ENCODE measurements at places on chromosomes 16 and 17.
A peak's percentile ranks its signal among the peaks of the same experiment; 100 is the strongest.

GRCh38 chr17:16273499-16273898, 56.5 kb downstream of the PIGL start:
- no peak for DNase-seq

- DNase-seq, result peak; percentile 93
These were observed 72.7 kb downstream of the ABCC1 start for GRCh38 chr16:16021988-16022682.

GRCh38 chr16:48507886-48508285, 102.1 kb downstream of the N4BP1 start:
- DNase-seq, result no peak

DNA sequence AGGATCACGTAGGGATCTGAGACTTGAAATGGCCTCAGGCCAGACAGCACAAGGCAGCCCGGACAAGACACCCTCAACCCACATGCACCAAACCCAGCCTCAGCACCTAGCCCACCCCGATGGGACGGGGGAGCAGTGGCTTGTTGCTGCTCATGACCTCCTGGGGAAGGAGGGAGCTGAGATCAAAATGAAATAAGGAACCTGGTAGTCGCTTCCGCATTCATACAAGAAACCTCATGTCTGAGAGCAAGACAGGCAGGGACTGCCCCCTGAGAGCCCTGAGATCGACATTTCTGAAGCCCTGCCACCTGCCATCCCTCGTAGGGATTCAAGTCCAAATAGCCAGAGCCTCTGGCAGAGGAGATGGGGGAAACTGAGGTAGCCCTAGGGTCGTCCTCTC, 5.7 kb upstream of the CEP131 start:
- DNase-seq, result no peak

DNA sequence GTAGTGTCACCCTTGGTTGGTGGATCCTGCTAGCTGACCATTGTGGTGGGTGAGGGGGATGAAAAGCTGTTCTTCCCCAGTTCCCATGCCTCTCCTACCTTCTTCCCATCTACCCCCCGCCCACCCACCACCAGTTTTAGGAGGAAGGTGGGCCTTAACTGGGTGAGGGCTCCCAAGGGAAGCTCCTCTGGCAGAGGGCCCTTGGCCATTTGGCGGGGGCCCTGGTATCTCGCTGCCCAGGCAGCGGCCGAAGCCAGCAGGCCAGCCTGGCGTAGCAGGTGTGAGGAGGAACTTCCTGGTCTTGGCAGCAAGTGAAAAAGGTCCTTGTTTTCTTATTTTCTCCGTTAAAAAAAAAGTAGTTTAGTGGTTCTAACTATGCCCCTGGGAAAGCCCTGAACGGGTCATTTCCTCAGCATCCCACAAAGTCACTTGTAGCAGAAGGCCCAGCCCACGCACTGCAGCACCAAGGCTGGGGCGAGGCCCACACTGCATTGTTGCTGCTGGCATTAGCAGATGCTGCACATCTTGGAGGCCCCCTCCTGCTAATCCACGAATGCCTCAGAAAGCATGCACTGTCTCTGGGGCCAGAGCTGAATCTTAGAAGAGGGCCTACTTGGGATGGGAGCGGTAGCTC, 72.5 kb downstream of the MPRIP start:
- DNase-seq, result no peak

DNA sequence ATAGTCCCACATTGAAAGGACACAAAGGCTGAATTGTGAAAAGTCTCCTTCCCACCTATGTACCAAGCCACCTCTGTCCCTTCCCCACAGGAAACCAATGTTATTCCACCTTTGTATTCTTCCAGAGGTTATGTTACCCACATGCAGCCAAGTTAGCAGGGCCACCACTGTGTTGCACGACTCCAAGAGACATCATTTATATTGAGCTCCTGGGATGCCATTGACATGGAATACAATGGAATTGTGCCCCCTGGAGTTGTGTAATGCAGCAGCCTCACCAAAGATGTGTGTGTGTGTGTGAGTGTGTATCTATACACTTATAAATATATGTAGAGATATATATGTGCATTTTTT, 21.6 kb upstream of the MSI2 start:
- no peak for DNase-seq

GRCh38 chr16:86363836-86364618, 146.3 kb upstream of the FOXF1 start:
- DNase-seq, result no peak

- DNase-seq, result no peak
These were observed 17.4 kb upstream of the C17orf107 start for GRCh38 chr17:4881761-4882555.

- DNase-seq, result no peak
These were observed 83.2 kb downstream of the CDK5R1 start for GRCh38 chr17:32570081-32570396.

DNA sequence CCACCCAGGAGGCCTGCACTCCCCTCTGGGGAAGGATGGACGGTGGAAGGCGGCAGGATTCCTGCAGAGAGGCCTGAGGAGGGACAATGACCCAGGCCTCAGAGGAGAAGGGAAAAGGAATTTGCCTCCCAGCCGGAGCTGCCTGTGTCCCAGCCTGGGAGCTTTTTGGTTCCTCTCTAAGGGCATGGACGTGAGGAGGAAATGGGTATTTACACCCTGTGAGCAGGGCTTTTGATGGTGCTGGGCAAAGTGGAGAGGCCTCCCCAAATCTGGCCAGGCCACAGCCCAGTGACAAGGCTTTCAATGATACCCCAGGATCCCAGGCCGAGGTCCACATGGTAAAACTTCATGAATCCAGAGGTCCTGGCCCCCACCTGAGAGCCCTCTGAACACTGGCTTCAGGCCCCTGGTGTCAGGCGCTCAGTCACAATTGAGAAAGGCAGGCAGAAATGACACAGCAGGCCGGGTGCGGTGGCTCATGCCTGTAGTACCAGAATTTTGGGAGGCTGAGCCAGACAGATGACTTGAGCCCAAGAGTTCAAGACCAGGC, 56.0 kb upstream of the DOC2B start:
- no peak for DNase-seq

DNA sequence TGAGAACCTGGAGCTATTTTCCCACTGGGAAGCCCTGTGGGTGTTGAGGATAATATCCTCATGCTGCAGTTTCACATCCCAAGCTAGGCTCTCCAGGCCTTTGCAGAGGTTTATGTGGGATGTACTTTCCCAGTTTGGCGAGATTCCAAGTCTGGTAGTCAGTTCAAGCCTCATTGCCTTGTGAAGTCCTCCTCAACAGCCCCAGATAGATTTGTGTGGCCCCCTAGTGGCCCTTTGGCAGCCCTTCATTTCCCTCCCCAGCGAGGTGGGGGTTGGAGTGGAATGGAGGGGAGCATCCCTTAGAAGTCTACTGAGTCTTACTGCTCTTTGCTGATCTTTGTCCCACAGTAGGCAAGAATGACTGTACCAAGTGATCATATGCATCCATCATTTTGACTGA, 137.9 kb downstream of the CDH11 start:
- DNase-seq, result peak; percentile 57

GRCh38 chr16:72362973-72363372, 191.0 kb upstream of the PMFBP1 start:
- no peak for DNase-seq

GRCh38 chr17:69141431-69142174, at the start of gene ABCA6:
Gene ABCA6, minus strand, starts transcription at chr17:69141895. Its CDS starts 1,192 bp downstream, at chr17:69140703.
- peak; percentile 25 for DNase-seq

DNA sequence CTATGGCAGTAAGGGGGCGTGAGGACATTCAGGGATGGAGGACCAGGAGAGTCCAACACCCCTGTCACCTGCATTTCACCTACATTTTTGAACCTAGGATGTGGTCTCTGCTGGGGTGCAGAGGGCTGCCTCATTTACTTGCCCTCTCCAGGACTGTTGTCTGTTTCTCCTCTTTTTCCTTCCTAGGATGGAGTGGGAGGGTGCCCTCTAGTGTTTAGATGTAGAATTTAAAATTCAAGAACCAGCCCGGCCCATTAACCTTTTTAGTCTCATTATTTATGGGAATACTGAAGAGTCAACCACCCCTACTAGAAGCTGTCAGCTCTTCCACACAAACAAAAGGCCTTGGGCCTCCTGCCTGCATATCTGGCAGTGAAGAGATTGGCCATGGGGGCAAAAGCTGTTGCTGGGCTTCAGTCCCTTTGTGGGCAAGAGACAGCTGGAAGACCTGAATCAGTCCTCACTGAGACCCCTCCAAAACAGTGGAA, 2.5 kb upstream of the STARD3 start:
- no peak for DNase-seq

GRCh38 chr17:75273977-75274708, 3.1 kb upstream of the MIF4GD start:
- DNase-seq, result no peak
